Activated CD8-positive, alpha-beta memory T cell treated with anti-CD3 and anti-CD28 coated beads, Interleukin-2, amount 10 ng/mL, durations not matched to agents 7 days and 5 days (primary cell): ENCODE measurements at places on chromosomes 2 and 18.

DNA sequence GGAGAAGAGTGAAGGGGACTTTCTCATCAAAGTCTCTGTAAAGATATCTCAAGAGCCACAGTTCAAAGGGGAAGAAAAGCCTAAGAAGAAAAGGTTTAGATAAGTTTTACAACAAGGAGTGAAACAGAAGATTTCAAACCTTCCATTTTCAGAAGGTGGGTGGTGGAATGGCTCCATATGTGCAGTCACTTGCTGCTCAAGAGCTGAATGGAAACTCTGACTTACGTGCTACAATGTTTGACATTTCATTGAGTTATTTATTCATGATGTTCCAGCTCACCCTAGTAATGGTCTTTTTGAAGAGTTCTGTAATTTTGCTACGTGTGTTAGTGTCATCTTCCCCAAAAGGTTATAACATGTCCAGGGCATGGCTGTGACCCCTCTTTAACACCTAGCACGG lies 21.7 kb downstream of the LCT start:
- no peak for DNase-seq

GRCh38 chr2:172962824-172963223 lies 112.8 kb upstream of the MAP3K20 start:
- DNase-seq, result no peak

GRCh38 chr18:59593291-59593717 lies 103.9 kb downstream of the CCBE1 start:
- no peak for DNase-seq

DNA sequence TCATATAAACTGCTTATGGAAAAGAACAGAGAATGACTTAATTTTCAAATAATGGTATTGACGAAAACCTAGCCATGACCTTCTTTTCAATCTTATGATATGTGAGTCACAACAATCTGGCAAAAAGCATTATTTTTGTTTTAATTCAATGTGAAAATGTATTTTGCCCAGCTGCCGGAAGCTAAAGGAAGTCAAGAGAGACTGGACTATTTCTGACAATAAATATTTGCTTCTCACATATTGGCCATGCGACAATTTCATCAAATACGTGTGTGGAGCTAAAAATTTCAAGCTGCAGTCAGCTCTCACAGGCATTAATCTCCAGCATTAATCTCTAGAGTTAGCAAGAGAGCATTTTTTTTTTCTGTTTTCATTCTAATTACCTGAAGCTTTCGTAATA lies 881.0 kb downstream of the CPS1 start:
- no peak for DNase-seq
